ENCODE measurements at places on chromosomes 7 and 10.

GRCh38 chr7:52283335-52283734 is 752.1 kb upstream of the POM121L12 start:
- H3K4me1 ChIP-seq = peaks cover 9% of the 10 kb centered on the region
- no peak for DNase-seq
- H3K4me3 ChIP-seq = no peak overlapping the region
- no peaks in the 10 kb centered on the region for H3K36me3 ChIP-seq

DNA sequence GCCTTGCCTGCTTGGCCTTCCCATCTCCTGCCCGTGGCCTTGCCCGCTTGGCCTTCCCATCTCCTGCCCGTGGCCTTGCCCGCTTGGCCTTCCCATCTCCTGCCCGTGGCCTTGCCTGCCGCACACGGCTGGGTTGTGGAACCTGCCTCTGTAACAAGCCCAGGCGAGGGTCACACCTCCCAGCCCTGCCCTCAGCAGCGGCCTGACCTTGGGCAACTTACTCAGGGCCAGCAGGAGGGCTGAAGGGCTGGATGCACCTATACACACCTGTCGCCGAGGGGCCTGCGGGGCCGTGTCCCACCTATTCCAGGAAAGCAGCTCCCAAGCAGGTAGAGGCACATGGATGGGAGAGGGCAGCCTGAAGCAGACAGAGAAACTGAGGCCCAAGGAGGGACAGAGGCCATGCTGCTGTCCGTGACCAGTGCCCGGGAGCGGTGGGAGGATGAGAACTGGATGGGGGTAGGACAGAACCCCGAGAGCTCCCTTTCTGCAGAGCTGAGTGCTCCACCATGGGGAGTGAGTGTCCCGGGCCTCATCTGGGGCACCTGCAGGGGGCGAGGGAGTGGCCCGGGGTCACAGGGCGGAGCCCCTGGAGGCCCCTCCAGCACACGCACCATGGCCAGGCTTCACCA is 277.6 kb downstream of the ELFN1 start:
- no peak for DNase-seq
- H3K4me3 ChIP-seq = no peak overlapping the region
- no peak overlapping the region for H3K27ac ChIP-seq
- H3K36me3 ChIP-seq = peaks cover 1% of the 10 kb centered on the region
- H3K27me3 ChIP-seq = no peaks in the 10 kb centered on the region

DNA sequence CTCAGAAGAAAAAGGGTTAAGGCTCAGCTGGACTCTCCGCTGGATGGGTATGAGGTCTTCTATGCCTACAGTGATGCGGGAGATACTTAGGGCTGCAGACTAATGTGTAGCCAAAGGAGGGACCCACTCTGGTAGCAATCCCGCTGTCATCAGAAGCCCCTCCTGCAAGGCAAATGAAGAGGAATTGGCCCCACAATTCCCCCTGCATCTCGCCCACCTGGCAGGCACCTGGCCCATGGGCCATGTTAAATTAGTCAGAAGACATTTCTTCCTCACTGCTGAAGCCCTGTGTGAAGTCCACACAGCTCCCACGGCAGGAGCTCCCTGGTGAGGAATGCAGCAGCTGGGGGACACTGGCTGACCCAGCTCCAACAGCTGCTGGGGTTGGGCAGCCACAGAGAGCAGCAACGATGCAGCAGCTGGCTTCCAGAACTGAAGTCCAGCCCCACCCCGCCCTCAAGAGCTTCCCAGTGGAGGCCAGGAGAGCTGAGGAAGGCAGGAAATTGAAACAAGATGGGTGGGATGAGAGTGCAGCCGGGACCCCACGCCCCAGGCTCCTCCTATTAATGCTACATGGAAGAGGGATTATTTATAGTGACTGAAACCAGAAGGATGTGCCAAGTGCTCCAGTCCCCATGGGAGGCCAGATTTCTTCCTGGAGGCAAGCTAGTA is 5.5 kb downstream of the VSTM4 start:
- H3K4me1 ChIP-seq = peaks cover 1% of the 10 kb centered on the region
- H3K27ac ChIP-seq = no peak overlapping the region
- peaks cover 32% of the 10 kb centered on the region for H3K27me3 ChIP-seq
- no peaks in the 10 kb centered on the region for H3K36me3 ChIP-seq
- H3K4me3 ChIP-seq = no peak overlapping the region

DNA sequence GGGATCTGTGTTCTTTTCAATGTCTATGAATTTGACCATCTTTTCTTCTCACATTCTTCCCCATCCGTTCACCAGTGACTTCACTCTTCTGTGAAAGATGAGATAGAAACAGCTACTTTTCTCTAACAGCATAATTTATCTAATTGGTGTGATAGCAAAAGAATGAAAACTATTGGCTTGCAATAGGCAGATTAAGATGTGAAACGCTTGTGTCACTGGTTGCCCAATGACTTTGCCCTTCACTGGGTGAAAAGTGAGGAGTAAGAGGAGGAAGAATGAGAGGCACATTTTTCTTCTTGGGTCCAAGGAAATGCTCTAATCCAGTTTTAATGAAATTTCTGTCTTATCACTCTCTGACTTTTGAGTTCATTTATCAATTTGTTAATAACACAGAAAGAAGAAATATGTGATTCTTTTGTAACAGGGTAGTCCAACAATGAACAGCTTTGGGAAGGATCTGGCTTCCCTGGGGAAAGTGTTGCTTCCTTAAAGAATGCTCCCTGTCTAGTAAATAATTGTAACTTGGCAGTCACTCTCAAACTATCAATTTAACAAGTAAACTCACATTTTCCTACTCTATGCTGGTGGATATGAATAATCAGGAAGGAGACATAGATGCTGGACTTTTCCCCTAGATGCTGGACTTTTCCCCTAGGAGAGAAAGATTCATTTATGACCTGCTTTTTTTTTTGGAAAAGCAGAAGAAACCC is 35.1 kb downstream of the BET1 start:
- no peaks in the 10 kb centered on the region for H3K36me3 ChIP-seq
- no peak overlapping the region for H3K4me3 ChIP-seq
- H3K4me1 ChIP-seq = no peaks in the 10 kb centered on the region
- no peak for DNase-seq
- no peaks in the 10 kb centered on the region for H3K27me3 ChIP-seq

- no peaks in the 10 kb centered on the region for H3K27me3 ChIP-seq
- no peaks in the 10 kb centered on the region for H3K4me1 ChIP-seq
- H3K36me3 ChIP-seq = no peaks in the 10 kb centered on the region
- no peak overlapping the region for H3K4me3 ChIP-seq
- H3K27ac ChIP-seq = no peak overlapping the region
Observed at GRCh38 chr7:124597509-124597908, 168.1 kb downstream of the GPR37 start.

GRCh38 chr10:99975942-99976809 is 33.6 kb downstream of the DNMBP start:
- H3K4me3 ChIP-seq = no peak overlapping the region
- H3K4me1 ChIP-seq = peaks cover 12% of the 10 kb centered on the region
- no peak for DNase-seq
- no peak overlapping the region for H3K27ac ChIP-seq
- no peaks in the 10 kb centered on the region for H3K27me3 ChIP-seq
- H3K36me3 ChIP-seq = peaks cover 4% of the 10 kb centered on the region

GRCh38 chr10:46264336-46264735 is 22.5 kb upstream of the ANTXRL start:
- no peaks in the 10 kb centered on the region for H3K36me3 ChIP-seq
- no peak overlapping the region for H3K27ac ChIP-seq
- no peaks in the 10 kb centered on the region for H3K4me1 ChIP-seq
- no peak overlapping the region for H3K4me3 ChIP-seq
- DNase-seq = no peak

GRCh38 chr7:149883452-149883861 is 9.7 kb downstream of the ATP6V0E2 start:
- no peak for DNase-seq
- no peak overlapping the region for H3K4me3 ChIP-seq
- no peaks in the 10 kb centered on the region for H3K36me3 ChIP-seq
- H3K27me3 ChIP-seq = no peaks in the 10 kb centered on the region
- peaks cover 25% of the 10 kb centered on the region for H3K4me1 ChIP-seq

GRCh38 chr7:7641129-7641663 is 644 bp downstream of the UMAD1 start:
- no peaks in the 10 kb centered on the region for H3K27me3 ChIP-seq
- peaks cover 28% of the 10 kb centered on the region for H3K36me3 ChIP-seq
- peak overlapping the region; percentile 99 for H3K27ac ChIP-seq
- H3K4me1 ChIP-seq = peaks cover 23% of the 10 kb centered on the region
- DNase-seq = no peak

- H3K4me3 ChIP-seq = peak within 1 kb of the TSS; percentile 95
- H3K27me3 ChIP-seq = peaks cover 2% of the 10 kb centered on the region
- peaks cover 2% of the 10 kb centered on the region for H3K36me3 ChIP-seq
- H3K4me1 ChIP-seq = peaks cover 10% of the 10 kb centered on the region
- H3K27ac ChIP-seq = peak within 1 kb of the TSS; percentile 96
Observed at GRCh38 chr7:100705753-100706671, at the start of gene POP7. TSS of gene POP7 (plus strand) at chr7:100706121. CDS start at chr7:100706831, 710 bp downstream.

- DNase-seq = no peak
- H3K27me3 ChIP-seq = peaks cover 3% of the 10 kb centered on the region
- no peak overlapping the region for H3K4me3 ChIP-seq
- no peaks in the 10 kb centered on the region for H3K36me3 ChIP-seq
Observed at GRCh38 chr10:14240253-14241189, 90.2 kb downstream of the FRMD4A start.
